ENCODE measurements at places on chromosomes 4 and X. TPM values are rescaled to one million over a fixed set of nuclear protein-coding genes. Genes with fewer than 3 reads are reported as not detected.

The TCEAL9 gene
- total RNA-seq, result 102 TPM

The ERAS gene
- not detected for total RNA-seq

GRCh38 chrX:122219735-122220134 lies 964.3 kb upstream of the GRIA3 start:
- no peak for DNase-seq

DNA sequence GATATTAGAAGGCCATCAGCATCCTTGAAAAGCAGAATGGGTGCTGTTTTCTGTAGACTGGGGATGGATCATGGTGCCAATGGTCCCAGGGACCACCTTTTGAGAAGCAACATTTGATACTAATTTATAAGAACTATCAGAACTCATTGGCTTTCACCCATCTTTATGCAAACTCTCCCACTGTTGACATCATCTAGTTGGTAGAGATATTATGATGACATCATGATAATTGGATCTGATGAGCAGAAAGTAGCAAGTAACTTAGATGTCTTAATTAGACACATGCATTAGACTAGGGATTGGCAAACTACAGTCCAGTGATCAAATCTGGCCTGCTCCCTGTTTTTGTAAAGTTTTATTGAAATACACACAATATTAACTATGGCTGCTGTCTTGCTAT lies 181.0 kb downstream of the DCHS2 start:
- DNase-seq, result no peak

DNA sequence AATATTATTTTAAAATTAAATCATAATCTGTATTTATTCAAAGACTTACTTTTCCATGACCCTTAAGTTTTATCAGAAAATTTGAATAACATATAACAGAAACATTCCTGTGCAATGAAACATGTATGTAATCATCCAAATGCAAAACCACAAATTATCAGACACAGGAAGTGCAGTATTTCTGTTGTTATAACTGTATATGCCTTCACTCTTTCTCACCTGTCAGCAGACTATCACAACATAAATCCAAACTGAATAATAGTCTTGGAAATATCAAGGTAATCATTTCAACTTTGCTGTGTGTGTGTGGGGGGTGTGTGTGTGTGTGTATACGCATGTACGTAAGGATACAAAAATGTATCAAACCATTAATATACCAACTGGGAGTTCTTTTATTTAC lies 285.9 kb downstream of the SLC7A11 start:
- DNase-seq, result no peak

- no peak for DNase-seq
Observed at GRCh38 chrX:124530803-124531202, 184.4 kb downstream of the SH2D1A start.

DNA sequence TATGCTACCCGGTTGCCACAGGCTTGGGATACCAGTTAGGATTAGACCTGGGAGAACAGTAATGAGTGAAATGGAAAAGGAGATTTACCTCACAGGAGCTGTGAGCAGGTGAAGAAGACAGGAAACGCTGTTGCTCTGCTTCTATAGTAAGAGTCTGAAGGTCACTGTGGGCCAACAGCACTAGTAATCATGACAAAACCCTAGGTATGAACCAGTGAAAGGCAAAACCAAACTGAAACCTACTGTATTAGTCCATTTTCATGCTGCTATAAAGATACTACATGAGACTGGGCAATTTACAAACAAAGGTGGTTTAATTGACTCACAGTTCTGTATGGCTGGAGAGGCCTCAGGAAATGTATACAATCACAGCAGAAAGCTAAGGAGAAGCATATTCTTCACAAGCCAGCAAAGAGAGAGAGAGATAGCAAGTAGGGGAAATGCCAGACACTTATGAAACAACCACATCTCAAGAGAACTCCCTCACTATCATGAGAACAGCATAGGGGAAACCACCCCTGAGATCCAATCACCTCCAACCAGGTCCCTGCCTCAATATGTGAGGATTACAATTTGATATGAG lies 736.7 kb upstream of the INTU start:
- DNase-seq, result no peak
